ENCODE measurements at places on chromosomes 4 and X. TPM values are rescaled to one million over a fixed set of nuclear protein-coding genes. Genes with fewer than 3 reads are reported as not detected.

BEX5 gene
- 1.4 TPM for polyA plus RNA-seq

DNA sequence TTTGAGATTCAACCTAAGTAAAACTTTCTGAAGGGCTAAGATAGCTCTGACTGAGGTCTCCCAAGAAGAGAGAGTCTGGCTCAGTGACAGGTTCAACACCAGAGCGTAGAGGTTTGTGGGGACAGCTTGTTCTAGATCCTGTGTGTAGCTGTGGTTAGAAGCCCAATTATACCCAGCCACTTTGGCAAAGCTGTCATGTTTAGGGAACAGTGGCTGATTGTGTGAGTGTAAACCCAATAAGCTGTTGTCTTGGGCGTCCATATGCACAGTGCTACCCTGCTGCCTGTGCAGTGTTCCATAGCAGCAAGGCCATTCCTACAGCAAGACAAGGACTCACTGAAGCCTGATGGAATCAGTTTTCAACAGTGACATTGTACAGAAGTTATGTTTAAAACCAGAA, 11.2 kb upstream of the SCRG1 start:
- no peaks in the 10 kb centered on the region for H3K36me3 ChIP-seq
- DNase-seq: no peak
- H3K27ac ChIP-seq: no peak overlapping the region
- H3K4me1 ChIP-seq: no peaks in the 10 kb centered on the region
- no peaks in the 10 kb centered on the region for H3K27me3 ChIP-seq
- no peak overlapping the region for H3K4me3 ChIP-seq

RRH gene
- 0.11 TPM for polyA plus RNA-seq

SUPT20HL2 gene
- polyA plus RNA-seq: not detected

GRID2 gene
- polyA plus RNA-seq: 0.05 TPM

NIPAL1 gene
- 0.73 TPM for polyA plus RNA-seq

Measured in thymus (tissue), 14 donors.